Breast epithelium (tissue), 4 donors: ENCODE measurements at places on chromosomes 1 and 21. TPM values are rescaled to one million over a fixed set of nuclear protein-coding genes. Genes with fewer than 3 reads are reported as not detected.

KRTAP15-1 gene
- not detected for total RNA-seq

TEX38 gene
- total RNA-seq = not detected

KRTAP10-4 gene
- total RNA-seq = not detected

AXDND1 gene
- total RNA-seq = 0.48 TPM

NBL1 gene
- 98.6 TPM for total RNA-seq

RGS7 gene
- total RNA-seq = not detected
